ENCODE measurements at places on chromosomes 3 and 15.

GRCh38 chr3:176741664-176742047 is 455.6 kb downstream of the TBL1XR1 start:
- DNase-seq: no peak

- DNase-seq: no peak
Observed at GRCh38 chr3:23189187-23189586, 13.9 kb upstream of the UBE2E2 start.

- DNase-seq: no peak
Observed at GRCh38 chr3:12934431-12934830, 93.1 kb upstream of the RPL32 start.

DNA sequence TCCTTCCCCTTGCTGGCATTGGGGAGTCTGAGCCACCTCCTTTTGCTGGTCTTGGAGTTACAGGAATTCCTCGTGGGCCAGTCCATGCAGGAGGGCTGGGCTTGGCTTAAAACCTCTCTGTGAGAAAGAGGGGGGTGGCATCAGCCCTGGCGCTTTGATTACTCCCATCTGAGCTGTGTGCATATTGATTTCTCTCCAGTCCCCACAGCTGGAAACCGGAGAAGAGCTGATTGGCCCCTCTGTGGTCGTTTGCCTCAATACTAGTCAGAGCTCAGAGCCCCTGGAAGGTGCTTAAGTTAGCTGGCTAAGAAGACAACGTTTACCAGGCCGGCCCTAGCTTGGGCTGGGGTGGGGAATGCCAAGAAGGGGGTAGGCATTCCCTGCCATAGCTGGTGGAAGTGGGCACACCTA is 4.0 kb upstream of the RASGRF1 start:
- DNase-seq: no peak

GRCh38 chr3:37711721-37712120 is 150.0 kb upstream of the CTDSPL start:
- no peak for DNase-seq

- DNase-seq: no peak
Observed at GRCh38 chr3:119856695-119857094, 74.8 kb downstream of the NR1I2 start.

GRCh38 chr3:172707967-172708366 is 2.9 kb downstream of the NCEH1 start:
- DNase-seq: no peak

GRCh38 chr15:50828610-50829206 is 63.2 kb upstream of the SPPL2A start:
- DNase-seq: no peak

- DNase-seq: peak; percentile 32
Observed at GRCh38 chr15:57340682-57341259, 35.5 kb upstream of the CGNL1 start.

DNA sequence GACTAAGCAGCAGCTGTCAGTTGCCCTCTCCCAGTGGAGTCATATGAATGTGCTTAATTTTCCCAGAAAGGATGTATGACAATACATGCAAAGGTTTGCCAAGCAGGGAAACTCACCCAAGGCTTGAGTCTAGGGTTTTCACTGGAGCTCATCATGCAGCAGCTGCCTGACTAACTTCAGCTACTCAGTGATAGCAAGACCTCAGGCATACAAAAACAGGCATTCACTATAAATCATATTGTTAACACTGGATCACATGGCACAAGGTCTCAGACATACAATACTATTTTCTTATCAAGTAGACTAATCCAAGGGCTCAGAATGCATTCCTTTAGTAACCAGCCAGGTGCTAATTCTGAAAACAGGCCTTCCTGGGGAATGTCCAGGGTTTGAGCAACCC is 85.0 kb upstream of the STAC start:
- DNase-seq: no peak

GRCh38 chr3:124059580-124059979 is 67.7 kb upstream of the ROPN1 start:
- no peak for DNase-seq

- peak; percentile 34 for DNase-seq
Observed at GRCh38 chr15:68821190-68821840, 620 bp upstream of the ANP32A start.

DNA sequence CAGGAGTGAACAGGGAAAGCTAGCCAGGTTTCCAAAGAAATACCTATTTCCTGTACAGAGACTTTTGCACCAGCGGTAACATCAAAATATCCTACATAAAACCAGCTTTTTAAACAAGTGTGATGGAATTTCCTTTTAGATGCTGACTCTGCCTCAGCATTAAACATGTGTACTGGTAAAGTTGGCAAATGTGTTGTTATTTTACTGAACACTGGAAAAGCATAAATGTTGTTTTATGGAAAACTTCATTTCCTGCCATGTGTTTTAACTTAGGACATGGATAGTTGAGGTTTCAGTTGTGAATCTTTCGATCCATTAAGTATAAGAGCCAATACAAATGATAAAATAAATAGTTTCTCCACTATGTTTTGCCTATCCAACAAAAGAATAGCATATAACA is 15.7 kb downstream of the OXNAD1 start:
- no peak for DNase-seq

DNA sequence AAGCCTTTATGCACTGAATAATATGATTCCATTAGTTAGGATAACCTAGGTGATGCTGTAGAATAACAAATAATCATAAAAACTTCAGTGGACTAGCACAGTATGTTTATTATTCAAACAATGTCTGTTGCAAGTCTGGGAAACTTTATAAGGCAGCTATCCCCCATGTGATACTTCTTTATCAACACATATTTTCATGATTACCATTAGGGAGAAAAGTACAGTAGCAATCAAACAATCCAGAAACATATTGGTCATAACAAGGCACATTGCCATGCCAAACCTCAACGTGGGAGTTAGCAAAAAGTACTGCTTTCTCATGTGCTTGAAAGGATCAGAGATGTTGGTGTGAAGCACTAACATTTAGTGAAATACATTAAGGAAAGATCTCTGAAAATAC is 35.5 kb downstream of the EOMES start:
- no peak for DNase-seq

DNA sequence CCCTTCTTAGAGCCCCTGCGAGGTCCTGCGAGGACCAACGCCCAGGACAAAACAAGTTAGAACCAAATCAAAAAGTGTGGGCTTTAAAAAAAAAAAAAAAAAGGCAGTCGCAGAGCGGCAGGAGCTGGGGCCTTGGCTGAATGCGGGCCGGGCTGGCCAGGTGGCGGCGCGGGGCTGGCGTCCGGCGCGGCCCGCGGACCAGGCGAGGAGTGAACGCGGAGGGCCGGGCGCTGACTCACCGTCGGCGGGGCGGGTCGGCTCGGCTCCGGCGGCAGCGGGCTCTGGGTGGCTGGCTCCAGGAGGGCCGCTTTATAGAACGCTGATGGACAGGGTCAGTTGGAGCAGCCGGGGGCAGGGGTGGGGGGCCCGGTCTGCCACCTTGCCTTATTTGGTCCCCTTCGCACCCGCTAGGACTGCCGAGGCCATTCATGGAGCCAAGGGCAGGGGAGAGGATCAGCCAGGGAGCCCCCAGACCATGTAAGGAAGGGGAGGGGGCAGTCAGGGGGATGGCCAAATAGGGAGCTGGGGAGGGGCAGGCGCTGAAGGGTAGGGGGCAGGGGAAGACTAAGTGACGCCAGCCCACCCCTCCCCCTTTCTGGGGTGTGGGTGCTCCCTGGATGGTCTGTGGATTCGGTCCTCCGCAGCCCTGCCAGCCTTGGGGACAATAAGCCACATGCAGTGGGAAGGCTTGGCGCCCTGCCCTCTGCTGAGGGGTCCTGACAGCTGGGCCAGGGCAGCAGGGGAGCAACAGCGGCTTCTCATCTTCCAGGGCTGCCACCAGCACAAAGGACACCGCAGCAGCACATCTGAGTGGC is at the start of gene ACTC1:
Gene ACTC1 (minus strand): TSS at position 283 of the 815 bp plus-strand sequence. CDS start 741 bp downstream, outside the sequence.
- no peak for DNase-seq

GRCh38 chr3:170893895-170894294 is 14.5 kb downstream of the EIF5A2 start:
- no peak for DNase-seq

- DNase-seq: no peak
Observed at GRCh38 chr3:71657831-71658530, 67.2 kb downstream of the EIF4E3 start.

GRCh38 chr3:50174947-50175524 is 16.4 kb upstream of the GNAT1 start:
- no peak for DNase-seq

DNA sequence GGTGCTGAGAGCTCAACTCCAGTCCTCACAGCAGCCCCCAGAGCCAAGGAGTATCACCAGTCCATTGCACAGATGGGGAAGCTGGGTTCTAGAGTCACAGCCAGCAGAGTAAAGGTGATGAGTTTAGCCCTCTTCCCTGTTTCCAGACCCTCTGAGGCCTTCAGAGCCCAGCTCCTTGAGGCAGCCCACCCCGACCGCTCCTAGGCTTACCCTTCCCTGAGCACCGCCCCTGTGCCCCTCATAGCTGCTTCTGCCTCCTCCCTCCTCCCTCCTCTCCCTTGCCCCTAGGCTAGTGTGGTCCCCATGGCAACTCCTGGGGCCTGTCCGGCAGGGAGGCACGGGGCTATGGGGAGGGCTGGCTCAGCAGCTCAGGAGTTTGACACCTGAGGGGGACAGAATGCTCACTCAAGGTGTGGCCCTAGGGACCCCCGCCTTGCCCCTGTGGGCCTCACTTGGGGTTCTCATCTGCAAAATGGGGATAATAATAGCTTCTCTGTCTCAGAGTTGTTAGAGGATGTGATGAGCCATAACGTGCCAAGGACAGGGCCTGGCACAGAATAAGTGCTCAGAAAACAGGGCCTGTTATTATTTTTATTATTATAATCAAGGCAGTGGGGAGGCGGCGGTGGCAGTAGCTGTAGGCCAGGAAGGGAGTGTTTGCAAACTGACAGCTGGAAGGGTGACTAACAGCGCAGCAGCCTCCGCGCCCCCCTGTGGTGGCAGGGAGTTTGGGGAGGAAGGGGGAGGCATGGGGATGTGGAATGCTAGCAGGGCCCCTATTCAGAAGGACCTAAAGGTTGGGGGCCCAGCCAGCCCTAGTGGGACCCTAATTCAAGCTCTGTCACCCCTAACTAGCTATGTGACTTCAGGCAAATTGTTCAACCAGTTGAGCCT is 11.5 kb downstream of the CSK start:
- DNase-seq: no peak

DNA sequence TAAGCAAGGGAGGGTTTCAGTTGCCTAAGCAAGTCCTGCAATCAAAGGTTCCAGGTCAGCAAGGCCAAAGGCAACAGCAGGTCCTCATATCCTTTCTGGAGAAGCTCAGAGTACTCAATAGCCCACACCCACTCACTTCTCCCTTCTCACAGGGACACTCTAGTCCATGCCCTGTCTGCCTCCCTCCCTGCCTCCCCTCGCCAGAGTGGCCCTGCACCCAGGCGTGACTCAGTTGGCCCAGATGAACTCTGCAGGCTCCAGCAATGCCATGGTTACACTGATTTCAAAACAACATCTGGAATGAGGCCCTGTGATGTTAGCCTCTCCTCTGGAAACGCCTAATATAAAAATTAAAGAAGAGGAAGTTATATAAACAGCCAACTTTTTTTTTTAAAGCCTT is 32.9 kb downstream of the IL16 start:
- DNase-seq: no peak

GRCh38 chr3:195859061-195859845 is 47.5 kb upstream of the MUC4 start:
- peak; percentile 56 for DNase-seq

DNA sequence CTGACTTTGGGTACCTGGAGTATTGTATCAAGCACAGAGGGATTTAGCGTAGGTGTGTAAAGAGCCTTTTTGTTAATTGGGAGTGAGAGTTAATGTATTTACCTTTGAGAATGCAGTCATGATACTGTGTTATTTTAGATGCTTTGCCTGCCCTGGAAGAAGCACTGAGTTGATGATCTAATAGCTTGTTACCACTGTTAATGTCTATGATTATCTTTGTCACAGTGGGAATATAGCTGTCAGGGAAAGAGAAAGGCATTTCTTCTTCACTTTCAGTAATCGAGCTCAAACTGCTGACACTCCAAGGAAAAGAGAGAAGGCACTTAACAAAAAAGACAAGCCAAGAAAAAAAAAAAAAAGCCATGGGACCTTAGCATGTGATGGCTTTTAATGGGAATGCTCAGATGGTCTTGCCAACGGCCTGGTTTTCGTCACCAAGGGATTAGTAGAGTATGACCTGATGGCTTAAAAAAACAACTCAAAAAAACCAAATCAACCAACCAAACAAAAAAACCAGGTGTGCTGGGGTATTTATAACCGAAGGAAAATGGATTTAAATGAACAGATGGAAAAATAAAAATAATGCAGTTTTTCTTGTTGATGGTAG is 387.4 kb downstream of the PTPRG start:
- DNase-seq: no peak

DNA sequence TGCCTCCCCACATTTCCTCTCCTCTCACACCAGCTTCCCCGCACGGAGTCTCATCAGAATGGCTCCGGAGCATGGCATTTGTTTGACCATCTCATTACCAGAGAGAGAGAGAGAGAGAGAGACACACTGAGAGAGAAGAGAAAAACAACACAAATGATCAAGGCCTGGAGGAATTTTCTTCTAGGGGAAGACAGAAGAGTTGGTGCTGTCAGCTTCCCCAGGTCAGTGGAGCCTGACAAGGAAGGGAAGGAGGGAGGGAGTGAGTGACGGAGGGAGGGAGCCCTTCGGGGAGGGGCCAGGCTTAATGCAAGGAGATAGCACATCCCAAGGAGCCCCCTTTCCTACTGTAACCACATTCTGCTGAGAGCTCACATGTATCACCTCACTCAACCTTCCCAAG is 9.1 kb downstream of the ST8SIA2 start:
- no peak for DNase-seq

- no peak for DNase-seq
Observed at GRCh38 chr3:36232797-36233489, 147.4 kb upstream of the STAC start.

DNA sequence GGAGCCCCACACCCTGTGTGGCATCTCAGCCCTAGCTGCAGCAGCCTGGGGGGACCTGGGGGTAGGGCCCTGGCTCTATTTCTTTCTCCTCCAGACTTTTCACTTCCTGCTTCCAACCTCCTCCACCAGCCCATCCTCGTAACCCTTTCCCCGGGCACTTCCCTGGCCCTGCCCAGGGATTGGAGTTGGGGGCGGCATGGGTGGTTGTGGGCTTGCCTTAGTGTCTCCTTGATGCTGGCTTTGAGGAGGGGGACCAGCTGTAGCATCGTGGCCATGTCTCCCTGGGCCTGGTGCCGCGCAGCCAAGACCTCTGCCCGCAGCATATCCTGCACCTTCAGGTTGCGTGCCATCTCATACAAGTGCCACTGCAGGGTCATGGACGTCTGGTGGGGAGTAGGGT is 28.1 kb downstream of the CYP11A1 start:
- no peak for DNase-seq

GRCh38 chr3:35404571-35404970 is 234.8 kb upstream of the ARPP21 start:
- DNase-seq: no peak

All from NCI-H1930 (cell line).